ENCODE measurements at places on chromosomes 16 and 17.

GRCh38 chr16:50521246-50521900 lies 26.8 kb upstream of the NKD1 start:
- no peak for DNase-seq

- DNase-seq = no peak
These were observed 15.4 kb downstream of the ACSM1 start for GRCh38 chr16:20681821-20682760.

DNA sequence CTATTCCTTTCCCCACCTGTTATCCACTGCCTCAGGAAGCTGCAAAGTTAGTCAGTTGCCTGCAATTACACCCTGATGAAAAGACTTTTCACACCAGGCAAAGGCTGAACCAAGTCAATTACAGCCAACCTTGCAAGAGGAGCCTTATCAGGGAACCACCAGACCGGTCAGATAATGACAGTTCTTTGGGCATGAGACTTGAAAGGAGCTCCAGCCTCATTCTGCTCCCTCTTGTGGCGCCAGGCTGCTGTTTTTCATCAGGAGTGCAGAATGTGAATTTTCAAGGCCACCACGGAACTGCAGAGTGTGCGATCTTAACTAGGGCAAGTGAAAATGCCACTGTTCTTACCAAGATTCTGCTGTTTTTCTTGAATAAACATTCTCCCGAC lies 22.5 kb downstream of the DNAI2 start:
- no peak for DNase-seq

DNA sequence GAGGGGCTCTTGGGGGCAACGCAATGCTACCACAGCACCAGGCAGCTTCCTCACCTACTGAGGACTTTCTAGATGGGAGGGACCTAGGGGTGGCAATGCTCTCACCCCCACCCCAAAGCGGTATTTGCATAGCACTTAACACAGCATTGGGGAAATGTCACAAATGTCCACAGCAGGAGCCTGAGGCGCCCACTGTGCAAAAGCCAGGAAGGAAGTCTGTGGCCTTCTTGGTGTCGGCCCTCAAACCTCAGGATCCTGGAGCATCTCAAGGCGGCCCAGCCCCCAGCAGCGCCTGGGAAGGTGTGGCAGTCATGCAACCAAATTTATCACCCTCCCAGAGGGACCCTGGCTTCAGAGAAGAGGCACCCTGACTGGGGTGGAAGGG lies 45.3 kb downstream of the WNT3 start:
- DNase-seq = no peak

DNA sequence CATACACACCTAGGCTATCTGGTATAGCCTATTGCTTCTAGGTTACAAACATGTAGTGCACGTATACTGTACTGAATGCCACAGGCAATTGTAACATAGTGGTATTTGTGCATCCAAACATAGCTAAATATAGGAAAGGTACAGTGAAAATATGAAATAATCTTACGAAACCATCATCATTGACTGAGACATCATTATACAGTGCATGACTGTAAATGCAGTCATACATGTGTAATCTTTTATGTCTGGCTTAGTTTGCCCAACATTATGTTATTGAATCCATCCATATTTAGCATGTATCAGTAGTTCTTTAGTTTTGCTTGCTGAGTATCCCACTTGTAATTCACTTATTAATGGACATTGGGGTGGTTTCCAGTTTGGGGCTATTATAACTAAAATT lies 124.9 kb downstream of the CYLD start:
- DNase-seq = no peak

GRCh38 chr16:57643147-57643874 lies 14.9 kb downstream of the ADGRG1 start:
- DNase-seq = no peak

DNA sequence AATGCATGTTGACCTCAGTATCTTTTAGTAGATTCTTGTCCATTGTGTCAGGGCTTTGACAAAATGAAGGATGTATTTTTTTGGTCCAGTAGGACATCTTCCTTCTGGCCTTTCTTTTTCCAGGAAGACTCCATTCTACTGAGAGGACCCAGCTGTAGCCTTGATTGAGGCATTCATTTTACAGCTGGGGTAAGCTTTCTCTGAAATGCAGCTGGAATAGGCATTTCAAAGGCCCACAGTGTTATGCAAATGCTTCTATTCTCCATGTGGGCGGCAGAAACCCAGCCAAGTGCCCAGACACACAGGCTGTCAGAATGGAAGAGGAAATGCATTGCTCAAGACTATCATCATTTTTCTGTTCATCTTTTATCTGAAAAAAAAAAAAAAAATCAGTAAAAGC lies 629.0 kb upstream of the CDH8 start:
- no peak for DNase-seq

DNA sequence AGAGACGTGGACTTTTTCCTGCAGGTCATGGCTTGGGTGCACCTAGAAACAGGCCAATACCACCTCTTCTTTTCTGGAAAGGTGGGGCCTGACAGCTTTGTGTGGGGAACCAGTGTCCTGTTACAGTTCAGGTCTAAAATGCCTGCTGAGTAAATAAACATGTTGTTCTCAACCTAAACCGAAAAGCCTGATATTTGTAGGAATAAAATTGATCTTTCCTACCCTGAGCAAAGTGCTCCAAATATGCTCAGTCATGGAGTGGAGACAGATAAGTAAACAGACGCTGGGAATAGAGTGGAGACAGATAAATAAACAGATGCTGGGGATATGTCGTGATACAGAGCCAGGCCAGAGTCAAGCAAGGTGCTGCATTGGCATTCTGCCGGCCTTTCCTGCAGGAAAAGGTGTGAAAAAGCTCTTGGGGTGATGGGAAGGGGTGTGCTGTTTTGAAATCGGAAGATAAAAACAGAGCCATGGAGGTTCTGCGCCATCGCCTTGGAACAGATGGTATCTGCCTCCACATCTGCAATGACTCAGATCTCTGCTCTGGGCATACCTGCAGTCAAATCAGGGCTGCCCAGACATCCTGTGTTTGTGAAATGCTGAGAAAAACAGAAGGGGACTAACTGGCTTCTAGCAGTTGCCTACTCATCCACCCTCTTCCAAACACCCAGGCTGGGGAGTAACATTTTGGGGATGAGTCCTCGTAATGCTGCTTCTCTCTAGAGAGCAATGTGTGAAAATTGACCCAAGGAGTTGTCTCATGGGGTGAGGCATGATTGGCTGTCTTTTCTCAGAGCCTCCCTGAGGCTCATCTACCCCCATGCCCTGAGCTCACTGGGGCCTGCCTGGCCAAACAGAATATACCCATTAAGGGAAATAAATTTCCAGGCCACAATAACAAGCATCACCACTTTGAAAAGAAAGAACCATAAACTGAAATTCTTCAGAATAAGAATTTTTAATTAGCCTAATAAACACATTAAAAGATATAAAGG lies 16.8 kb upstream of the TRPV2 start:
- DNase-seq = no peak

- DNase-seq = no peak
These were observed 21.3 kb upstream of the UBE2I start for GRCh38 chr16:1287982-1288670.

GRCh38 chr17:17502741-17503565 lies 6.8 kb upstream of the RASD1 start:
- DNase-seq = no peak

DNA sequence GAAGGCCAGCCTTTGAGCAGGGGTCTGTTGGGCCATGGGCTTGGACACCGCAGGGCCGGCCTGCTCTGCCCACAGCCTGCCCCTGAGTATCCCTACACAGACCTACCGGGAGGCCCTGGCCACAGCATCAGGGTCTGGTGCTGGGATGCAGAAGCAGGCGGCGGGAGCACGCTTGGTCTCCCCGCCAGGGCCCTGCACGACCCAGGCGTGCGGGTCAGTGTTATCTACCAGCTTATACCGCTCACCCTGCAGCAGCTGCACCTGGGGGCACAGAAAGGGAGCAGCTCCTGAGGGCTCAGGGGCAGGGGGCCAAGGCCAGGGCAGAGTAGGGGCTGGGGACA lies 8.8 kb downstream of the EVPL start:
- DNase-seq = no peak

GRCh38 chr16:85357924-85358505 lies 245.7 kb upstream of the CIBAR2 start:
- DNase-seq = no peak

DNA sequence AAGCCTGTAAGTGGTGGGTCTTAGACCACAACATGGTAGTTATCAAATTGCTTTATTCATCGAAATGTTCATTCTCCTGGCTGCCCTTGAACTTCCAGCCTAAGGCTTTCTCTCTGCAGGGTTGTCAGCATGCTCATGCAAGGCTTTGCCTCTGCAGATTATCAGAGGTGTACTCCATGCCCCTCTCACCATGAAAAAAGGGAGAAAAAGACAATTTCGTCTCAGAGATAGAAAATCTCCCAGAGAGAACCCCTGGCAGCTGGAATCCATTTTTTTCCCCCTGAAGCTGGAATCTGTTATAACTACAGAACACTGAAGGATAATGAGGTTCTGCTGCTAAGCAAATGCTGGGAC lies 33.9 kb upstream of the METTL9 start:
- DNase-seq = no peak

DNA sequence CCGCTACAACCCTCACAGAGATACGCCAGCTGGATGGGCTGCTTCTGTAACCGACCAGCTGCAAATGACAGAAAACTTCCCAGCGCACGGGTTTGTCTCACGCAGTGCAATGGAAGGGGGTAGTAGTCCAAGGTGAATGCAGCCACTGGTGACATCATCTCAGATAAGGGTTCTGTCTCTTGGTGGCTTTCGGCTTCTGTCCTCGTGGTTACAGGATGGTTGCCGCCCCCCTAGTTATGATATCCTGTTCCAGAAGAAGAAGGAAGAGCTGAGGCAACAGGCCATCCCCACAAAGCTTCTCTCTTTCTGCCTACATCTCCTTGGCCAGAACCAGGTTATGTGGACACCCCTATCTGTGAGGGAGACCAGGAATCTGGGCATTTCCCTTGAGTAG lies 40.3 kb upstream of the BAHCC1 start:
- DNase-seq = no peak

DNA sequence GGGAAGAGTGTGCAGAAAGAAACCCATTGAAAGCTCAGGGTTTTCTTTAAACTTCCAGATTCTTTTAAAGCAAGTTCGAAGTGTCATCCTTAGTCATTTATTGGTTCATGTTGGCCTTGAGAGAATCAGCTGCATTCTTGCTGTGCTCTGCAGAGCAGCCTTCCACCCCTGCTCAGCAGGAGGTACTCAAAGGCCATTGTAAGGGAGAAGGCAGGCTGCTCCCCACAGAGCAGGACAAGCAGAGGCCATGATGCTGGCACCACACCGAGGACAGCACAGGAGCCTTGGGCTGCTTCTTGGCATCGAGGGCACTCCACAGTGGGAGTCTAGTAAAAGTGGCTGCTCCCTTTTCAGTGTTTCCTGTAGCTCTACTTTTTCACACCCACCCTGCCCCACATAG lies 29.6 kb downstream of the NMT1 start:
- DNase-seq = no peak

DNA sequence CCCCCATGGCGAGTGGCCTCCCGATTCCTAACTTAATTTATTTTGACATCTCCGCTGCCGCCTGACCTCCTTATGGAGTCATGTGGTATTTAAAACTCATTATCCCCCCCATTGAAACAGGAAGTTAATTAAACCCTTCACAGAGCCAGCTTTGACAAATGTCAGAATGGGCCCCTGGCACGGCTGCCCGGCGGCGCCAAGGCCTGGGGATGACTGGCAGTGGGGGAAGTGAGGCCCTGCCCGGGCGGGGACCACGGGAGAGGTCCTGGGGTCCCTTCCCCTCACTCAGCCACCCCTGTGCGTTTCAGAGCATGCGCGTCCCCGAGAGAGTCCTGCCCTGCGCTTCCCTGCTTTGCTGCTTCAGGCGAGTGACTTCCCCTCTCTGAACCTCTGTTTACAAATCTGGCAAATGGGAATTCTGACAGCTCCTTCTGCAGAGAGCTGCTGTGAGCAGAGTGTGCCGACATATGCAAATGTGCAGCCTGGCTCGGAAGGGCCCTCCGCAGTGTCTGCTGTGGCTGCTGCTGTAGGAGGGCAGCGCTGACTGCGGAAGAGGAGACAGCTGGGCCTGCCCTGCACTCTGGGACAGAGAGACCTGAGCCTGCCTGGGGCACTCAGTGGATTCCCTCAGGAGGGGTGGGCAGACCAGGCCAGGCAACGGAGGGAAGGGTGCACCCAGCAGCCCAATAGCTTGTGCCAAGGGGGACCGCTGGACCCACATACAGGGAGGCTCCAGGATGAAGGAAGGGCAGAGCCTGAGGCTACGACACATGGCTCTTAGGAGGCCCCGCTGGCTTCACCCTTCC lies 4.4 kb upstream of the ZFPM1 start:
- no peak for DNase-seq

DNA sequence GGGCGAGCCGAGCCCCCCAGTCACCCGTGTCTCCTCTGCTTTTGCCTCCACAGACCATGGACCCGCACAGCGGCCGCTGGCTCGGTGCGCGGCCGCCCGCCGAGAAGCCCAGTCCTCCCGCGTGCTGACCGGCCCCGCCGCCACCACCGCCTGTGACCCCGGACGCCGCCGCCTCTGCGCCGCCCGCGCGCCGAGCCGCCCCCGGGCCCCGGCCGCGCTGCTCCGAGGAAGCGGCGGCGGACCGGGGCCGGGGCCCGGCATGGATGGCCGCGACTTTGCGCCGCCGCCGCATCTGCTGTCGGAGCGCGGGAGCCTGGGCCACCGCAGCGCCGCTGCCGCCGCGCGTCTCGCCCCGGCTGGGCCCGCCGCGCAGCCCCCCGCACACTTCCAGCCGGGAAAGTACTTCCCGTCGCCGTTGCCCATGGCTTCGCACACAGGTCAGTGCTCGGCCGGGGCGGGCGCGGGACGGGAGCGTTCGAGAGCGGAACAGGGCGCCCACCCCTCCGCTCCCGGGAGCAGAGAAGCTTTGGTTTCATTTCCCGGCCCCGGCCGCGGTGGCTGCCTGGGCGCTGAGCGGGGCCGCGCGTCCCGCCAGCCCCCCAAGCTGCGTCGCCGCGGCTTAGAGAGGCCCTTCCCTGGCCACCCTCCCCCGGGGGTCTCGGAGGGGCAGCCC lies 4.4 kb downstream of the BAHCC1 start:
- no peak for DNase-seq

DNA sequence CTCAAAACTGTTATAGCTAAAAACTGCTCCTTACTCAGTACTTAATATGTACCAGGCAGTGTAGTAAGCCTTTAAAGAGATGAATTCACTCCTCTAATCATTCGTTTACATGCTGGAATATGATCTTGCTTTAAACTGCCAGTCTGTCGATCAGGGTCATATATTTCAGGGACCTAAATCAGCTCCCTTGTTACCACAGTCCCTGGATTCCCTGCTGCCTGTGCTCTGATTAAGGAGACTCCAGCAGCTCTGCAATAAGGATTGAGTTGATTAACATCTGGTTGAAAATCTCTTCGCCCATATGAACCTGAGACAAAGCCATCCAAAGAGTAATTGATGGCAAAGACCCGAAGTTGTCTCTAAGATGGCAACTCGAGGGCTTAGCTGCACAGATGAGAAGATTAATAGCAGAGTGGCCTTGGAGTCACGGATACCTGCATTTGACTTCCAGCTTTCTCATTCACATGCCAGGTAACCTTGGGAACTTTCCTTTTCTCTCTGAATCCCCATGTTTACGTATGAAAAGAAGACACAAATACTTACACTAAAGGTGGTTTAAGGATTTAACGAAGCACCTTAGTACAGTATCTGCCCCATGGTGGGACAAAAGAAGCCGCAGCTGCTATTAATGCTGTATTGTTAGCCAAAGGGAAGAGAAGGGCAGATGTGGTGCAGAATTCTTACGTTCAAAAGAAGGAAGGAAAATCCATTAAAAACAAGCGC lies 68.2 kb downstream of the VAT1L start:
- DNase-seq = no peak

GRCh38 chr17:39178536-39178935 lies 12.6 kb upstream of the ARL5C start:
- no peak for DNase-seq

- DNase-seq = peak; percentile 22
These were observed 372.7 kb downstream of the SLC39A11 start for GRCh38 chr17:72719578-72720493.
